ENCODE measurements at places on chromosomes 6 and 20.

DNA sequence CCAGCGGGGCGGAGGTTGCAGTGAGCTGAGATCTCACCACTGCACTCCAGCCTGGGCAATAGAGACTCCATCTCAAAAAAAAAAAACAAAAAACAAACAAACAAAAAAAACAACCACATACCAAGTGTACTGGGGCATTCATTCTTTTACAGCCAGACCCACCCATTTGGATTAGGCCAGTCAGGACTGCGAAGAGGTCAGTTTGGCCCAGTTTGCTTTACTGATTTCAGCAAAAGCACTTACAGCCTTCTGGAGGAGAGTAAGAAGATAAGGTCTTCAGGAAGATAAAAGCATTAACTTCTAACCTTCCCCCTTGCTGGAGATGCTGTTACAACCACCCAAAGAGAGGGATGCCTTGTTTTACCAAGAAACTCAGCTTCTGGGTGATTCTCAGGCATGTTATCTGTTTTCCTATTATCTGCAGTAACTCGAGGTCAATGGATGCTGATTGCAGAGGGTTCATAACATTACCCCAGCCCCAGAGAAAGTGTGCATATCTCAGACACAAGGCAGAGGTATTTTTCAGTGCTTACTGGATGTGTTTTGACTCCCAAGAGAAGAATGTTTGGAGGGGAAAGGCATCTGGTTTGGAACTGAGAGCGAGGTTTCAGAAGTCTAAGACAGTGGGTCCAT lies 118.9 kb downstream of the RIN2 start:
- DNase-seq, result no peak

DNA sequence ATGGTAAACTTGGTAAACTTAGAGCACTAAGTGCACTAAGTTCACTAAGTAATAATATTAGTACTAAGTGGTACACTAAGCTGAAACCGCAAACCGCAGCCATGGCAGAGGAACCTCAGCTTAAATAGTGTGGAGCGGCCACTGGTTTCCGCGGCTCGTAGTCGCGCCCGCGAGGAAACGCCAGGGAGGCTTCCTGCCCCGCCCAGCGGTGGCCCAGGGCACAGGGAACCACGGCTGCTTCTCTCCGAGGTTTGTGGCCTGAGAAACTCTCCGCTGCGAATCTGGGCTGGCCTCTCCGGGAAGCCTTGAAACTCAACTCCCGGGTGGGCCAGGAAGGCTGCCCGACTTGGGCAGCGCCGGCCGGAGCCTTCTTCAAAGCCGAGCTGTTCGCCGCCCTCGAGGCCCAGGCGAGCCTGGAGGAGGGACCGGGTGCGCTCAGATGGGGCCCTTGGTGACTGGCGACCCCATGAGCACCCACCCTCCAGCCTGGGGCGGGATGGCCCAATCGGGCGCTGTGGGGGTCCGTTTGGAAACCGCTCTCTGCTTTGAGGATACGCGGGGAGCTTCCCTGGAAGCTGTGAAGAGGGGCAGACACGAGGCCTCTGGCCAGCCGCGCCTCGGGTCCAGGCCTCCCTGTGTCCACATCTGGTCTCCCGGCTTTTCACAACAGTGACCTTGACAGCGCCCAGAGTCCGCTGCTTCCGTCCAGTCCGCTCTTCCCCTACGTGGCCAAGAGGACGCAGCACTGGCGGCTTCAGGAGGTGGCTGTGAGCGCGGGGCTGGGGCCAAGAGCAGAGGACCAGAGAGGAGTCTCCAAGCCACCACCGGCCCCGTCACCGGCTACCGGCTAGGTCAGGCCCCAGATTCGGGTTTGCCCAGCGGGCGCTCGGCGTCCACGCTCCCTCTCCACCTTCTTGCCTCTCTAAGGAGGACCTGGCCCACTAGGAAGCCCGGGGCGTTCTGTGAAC lies 25.4 kb upstream of the HLA-E start:
- no peak for DNase-seq

DNA sequence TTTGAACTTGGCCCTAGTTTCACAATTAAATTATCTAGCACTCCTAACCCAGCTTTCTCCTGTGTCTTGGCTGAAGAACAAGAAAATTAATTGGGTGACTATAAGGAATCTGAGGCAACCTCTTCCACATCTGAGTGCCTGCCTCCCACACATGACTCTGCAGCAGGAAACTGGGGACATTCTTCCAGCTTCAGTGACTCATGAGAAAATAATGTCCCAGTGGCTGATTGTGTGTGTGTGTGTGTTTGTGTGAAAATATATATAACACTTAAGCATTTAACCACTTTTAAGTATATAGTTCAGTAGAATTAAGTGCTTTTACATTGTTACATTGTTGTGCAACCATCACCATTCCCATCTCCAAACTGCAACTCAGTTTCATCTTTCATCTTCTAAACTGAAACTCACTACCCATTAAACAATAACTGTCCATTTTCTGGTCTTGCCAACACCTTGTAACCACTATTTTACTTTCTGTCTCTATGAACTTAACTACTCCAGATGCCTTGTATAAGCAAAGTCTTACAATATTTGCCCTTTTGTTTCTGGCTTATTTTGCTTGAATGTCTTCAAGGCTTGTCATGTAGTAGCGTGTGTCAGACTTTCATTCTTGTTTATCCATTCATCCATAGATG lies 8.7 kb downstream of the TRIM38 start:
- DNase-seq, result no peak

GRCh38 chr6:160256445-160256844 lies 2.2 kb downstream of the SLC22A2 start:
- no peak for DNase-seq

DNA sequence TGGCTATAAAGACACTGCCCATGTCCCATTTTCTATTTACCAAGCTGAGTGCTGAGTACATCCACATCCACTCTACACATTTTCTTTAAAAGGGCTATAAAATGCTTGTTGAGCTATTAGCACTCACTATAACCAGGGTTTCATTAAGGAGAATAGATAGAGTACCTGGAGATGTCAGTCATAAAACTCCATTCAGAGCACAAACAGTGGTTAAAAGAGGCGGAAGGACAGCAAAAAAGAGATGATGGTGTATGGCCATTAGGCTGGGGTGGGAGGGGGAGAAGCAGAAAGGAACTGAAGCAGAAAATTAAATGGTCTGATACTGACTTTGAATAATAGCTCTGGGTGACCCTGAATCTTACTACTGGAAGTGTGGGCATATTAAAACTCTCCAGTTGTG lies 609.9 kb upstream of the MAP3K7 start:
- DNase-seq, result no peak

- DNase-seq, result no peak
Measured at GRCh38 chr6:134585517-134585873, 267.6 kb upstream of the SGK1 start.

DNA sequence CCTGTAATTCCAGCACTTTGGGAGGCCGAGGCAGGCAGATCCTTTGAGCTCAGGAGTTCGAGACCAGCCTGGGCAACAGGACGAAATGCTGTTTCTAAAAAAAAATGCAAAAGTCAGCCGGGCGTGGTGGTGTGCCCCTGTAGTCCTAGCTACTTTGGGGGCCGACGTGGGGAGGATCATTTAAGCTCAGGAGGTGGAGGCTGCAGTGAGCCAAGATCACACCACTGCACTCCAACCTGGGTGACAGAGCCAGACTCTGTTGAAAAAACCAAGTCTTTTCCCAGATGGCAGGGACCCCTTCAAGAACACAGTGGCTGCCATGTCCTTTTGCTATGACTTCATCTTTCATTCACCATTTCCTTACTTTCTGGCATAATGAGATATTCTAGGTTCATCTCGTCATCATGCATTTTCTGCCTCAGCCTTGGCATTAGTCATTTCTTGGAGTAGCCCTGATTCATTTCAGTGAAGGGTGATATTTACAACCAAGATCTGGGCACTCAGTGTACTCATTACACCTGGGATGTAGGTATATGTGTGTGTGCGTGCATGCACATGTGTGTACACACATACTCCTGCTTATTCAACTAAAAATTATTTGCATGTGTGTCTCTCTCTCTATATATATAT lies 61.4 kb upstream of the TOX2 start:
- no peak for DNase-seq

DNA sequence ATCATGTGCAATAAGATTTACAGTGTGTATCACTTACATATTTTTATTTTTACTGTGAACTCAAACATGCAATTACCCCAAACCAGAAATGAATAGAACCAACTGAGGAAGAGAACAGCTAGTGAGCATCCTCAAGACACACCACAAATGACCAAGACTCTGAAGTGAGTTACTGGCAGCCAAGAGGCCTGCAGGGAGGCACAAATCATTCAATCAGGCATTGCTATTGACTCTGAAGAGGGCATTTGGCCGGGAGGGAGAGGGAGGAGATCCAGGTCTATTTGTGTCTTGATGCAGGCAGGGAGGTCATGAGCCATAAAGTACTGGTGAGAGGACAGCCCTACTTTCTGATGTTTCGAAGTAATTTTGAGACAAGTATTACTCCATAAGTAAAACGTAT lies 257.7 kb downstream of the BCKDHB start:
- DNase-seq, result no peak

DNA sequence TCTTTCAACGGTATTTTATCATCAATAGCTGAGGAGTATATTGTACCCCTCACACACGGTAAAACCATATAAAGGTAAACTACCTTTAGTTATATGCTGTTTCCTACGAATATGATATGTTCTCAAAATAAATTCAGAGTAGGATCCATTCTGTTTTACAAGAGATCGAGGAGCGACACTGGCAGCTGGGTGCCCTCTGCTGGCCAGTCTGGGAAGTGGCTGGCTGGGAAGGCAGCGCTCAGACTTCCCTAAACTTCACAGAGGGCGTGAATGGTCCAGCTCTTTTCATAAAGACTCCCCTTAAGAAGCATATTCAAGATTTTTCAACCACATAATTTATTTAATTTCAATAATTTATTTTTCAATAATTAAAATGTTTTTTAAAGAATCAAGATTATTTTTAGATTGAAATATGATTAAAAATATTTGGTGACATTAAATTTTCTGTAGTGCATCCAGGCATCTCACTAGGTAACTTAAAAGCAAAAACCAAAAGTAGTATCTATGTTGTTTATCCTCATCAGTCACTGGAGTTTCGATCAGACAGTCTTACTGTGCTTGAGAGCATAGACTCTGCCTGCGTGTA lies 187.5 kb upstream of the PDE10A start:
- peak; percentile 80 for DNase-seq

- no peak for DNase-seq
Measured at GRCh38 chr6:149933461-149933860, 8.4 kb upstream of the ULBP2 start.

- DNase-seq, result no peak
Measured at GRCh38 chr6:33589392-33589730, 9.3 kb upstream of the BAK1 start.

GRCh38 chr20:11810311-11811083 lies 107.2 kb upstream of the BTBD3 start:
- DNase-seq, result peak; percentile 6

DNA sequence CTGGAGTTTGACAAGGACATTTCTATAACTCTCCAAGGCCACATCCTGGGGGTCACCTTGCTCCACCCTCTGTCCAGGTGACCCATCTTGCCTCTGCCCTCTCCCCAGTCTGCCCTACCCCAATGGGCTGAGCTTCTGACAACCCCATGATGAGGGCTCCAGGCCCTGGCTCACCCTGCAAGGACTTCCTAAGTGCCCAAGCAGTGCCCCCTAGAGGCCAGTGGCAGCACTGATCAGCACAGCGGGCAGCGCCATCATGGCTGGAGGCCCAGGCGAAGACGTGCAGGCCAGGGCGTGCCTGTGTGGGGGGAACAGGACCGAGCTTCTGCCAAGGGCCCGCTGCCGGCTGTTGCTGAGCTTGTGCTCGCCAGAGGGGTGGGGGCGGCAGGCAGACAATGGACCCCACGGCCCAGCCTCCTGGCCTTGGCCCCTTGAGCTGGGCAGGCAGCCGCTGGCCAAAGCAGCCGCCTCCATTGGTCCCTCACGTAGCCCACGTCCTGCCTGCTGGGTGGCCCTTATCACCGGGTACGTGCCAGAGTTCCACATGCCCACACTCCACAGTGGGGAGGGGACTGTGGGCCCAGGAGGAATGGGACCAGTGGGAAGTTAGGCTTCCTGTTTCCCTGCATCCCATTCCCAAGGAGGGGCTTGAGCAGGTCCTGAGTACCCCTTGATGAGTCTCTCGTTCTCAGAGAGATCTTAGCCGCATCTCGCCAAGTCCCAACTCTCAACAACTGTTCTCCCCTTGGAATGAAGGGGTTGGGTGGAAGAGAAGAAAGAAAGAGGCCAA lies 64.3 kb downstream of the MRPL14 start:
- DNase-seq, result peak; percentile 23

DNA sequence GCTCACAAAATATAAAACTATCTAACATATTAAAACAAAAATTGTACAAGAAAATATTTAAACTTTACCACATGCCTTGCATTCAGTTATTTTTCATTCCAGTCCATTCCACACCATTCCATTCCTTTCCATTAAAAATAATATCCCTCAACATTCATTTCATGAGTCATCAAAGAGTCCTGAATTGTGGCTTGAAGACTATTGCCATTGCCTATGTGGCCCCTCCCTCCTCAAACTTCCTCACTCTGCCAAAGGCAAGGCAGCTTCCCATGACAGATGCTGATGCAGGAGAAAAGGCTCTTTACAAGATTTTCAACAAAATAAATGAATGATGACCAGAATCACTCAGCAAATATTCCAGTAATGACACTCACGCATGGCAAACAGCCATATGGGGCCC lies 31.7 kb downstream of the IL20RA start:
- no peak for DNase-seq

GRCh38 chr6:56072856-56073255 lies 174.5 kb downstream of the COL21A1 start:
- no peak for DNase-seq

GRCh38 chr6:93293460-93293859 lies 125.9 kb downstream of the EPHA7 start:
- DNase-seq, result peak; percentile 35

DNA sequence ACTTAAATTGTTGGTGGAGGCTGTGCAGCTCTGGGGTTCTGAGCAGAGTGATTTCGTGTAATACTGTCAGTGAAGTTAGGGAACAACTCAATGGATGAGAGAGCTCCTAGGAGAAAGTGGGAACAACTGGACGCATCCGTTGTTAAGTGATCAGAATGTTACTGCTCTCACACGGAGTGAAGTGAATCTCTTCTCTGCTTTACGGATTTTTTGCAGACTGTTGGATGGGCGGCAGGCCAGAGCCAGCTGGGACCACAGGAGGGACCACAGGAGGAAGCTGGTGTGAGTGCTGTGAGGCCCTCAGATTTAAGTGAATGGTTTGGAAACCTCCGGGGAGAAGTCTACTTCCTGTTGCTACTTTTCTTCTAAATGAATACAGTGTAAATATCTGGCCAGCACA lies 23.7 kb upstream of the PPP1R14C start:
- DNase-seq, result no peak

DNA sequence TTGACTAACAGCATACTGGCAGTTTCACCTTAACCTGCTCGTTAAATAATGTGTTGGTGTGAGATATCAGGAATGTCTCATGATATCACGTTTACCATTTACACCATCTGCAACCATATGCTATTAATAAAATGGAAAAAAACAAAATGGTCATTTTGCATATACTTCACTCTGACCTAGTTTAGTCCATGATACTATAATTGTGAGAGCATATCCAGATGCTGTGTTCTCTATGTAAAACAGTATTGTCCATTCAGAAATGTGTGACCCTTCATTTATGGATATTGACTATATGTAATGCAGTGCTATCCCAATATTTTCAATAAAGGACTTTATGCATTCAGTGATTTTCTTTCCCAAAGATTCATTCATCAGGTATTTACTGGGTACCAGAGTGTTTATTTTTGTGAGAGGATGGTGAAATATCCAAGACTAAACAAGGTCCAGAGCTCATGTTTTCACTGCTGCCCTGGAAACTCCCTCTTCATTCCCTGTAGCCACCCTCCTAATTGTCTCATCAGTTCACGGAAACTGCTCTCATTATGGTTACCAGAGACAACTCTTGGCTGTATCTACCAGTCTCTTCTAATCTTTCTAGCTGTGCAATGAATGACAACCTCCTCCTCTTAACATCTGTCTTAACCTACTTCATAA lies 25.7 kb upstream of the HINT3 start:
- DNase-seq, result no peak

Measured in G401 (cell line).